ENCODE measurements at places on chromosomes 4 and X.

DNA sequence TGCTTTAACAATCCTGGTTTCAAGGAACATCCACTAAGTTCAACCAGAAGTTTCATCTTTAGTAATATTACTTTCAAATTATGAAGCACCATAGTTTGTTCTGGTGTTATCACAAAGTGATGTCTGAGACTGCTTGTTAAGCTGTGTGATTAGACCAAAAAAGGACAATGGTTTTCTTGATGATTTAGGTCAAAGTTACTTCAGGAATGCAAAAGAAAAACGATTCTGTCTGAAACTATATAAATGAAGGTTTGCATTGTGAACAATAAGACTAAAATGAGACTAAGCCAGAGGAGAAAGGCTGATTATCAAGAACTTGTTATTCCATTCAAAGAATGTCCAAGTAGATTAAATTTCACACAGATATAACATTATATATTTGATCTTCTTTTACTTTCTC is 122.4 kb upstream of the ETNPPL start:
- DNase-seq = no peak
- H3K27me3 ChIP-seq = no peaks in the 10 kb centered on the region
- no peak overlapping the region for H3K4me3 ChIP-seq
- no peaks in the 10 kb centered on the region for H3K4me1 ChIP-seq
- H3K36me3 ChIP-seq = no peaks in the 10 kb centered on the region
- H3K27ac ChIP-seq = no peak overlapping the region

DNA sequence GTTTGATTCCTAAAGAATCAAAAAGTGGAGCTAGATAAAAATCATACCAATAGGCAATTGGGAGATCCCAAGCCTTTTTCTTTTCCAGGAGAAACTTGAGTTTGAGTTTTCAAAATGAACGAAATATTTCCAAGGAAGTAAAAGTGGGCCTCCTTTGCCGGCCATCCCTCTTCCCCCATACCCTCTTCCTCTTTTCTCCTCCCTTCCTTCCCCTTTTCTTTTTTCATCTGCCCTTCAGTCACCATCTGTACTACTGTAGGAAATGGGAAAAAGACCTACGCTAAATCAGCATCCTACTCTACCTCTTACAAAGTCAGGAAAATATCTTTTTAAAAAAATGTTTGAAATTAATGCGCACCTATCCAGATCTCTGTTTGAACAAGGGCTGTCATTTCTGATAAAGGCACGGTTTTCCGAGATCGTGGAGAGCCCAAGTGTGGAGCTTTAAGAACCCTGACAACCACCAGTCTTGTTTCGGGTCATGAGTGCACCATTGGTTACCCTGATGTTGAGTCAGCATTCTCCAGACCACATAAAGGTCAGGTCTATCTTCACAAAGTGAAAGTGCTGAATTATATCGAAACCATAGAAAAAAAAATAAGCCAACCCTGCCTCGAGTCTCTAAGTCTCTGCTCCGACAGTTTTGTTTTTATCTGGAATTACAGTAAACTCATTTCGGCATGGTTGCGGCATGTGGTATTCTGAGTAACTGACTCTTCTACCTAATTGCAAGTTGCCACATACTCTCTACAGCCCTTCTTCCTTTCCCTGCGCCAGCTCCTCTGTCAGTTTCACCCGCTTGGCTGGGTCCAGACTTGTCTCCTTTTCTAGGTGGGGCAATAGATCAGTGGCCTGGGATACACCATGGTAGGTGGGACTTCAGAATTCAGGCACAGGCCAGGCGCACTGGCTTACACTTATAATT is 140.2 kb upstream of the KLF3 start:
- no peak overlapping the region for H3K27ac ChIP-seq
- no peaks in the 10 kb centered on the region for H3K27me3 ChIP-seq
- peak overlapping the region; percentile 43 for H3K4me3 ChIP-seq

DNA sequence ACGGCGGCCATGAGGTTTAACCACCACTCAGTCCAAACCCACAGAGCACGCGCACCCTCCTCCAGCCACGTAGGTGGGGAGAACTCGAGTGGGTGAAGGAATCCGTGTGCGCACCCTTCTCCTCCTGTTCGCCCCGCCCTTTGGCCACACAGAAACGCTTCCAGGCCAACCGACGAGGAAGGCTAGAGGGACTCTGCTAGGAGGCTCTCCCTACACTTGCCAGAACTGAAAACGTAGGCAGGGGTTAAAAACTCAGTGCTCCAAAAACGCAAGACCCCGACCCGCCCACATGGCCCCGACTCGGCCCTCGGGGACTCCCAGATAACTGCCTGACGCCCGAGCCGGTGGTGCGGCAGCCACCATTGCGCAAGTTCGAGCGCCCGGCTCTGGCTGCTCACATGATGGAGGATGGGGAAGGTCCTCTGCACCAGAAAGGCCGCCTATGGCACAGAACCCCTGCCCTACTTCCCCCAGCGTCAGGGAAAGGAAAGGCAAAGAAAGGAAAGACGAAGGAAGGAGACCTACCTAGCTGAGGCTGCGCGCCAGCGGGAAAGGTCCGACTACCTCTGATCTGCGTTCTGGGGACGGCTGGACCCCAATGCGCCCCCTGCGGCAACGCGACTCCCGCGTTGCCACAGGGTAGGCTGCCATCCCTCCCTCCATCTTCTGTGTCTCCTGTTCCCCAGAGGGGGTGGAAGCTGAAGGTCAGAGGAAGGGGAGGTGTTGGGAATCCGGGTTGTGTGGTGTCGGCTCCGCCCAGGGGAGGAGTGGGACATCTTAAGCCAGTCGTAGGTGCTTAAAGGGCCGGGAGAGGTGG is 201.9 kb upstream of the AGTR2 start:
- DNase-seq = no peak
- no peaks in the 10 kb centered on the region for H3K4me1 ChIP-seq
- no peaks in the 10 kb centered on the region for H3K36me3 ChIP-seq
- H3K27ac ChIP-seq = no peak overlapping the region

- H3K27ac ChIP-seq = no peak overlapping the region
- H3K4me1 ChIP-seq = peaks cover 7% of the 10 kb centered on the region
- peaks cover 3% of the 10 kb centered on the region for H3K27me3 ChIP-seq
- H3K4me3 ChIP-seq = no peak overlapping the region
These were observed 103.0 kb upstream of the MAML3 start for GRCh38 chr4:140256941-140257340.

- H3K27ac ChIP-seq = no peak overlapping the region
- no peak for DNase-seq
- peaks cover 10% of the 10 kb centered on the region for H3K4me1 ChIP-seq
- no peak overlapping the region for H3K4me3 ChIP-seq
- H3K27me3 ChIP-seq = peaks cover 22% of the 10 kb centered on the region
- no peaks in the 10 kb centered on the region for H3K36me3 ChIP-seq
These were observed 131.5 kb downstream of the AASDH start for GRCh38 chr4:56255820-56256219.

DNA sequence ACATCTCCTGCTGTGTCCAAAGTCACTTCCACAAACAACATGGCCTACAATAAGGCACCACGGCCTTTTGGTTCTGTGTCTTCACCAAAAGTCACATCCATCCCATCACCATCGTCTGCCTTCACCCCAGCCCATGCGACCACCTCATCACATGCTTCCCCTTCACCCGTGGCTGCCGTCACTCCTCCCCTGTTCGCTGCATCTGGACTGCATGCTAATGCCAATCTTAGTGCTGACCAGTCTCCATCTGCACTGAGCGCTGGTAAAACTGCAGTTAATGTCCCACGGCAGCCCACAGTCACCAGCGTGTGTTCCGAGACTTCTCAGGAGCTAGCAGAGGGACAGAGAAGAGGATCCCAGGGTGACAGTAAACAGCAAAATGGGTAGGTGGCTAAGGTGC is 123.9 kb downstream of the PDLIM5 start:
- no peak overlapping the region for H3K27ac ChIP-seq
- H3K36me3 ChIP-seq = no peaks in the 10 kb centered on the region
- no peaks in the 10 kb centered on the region for H3K27me3 ChIP-seq
- no peak for DNase-seq
- H3K4me1 ChIP-seq = no peaks in the 10 kb centered on the region

DNA sequence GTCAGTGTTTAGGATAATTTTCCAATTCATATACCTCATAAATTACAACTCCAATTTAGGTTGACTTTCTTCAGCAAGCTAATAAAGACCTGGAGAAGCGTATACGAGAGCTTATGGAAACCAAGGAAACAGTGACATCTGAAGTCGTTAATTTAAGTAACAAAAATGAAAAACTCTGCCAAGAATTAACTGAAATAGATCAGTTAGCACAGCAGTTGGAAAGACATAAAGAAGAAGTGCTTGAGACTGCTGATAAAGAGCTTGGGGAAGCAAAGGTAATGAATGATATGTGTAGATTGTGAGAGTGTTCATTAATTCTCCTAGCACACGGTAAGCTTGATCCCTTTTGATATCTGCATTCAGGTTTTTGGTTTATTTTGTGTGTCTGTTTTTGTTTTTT is 16.8 kb downstream of the CEP135 start:
- peaks cover 3% of the 10 kb centered on the region for H3K4me1 ChIP-seq
- H3K4me3 ChIP-seq = no peak overlapping the region
- no peak overlapping the region for H3K27ac ChIP-seq
- H3K36me3 ChIP-seq = peaks cover 76% of the 10 kb centered on the region
- DNase-seq = no peak

- H3K4me1 ChIP-seq = no peaks in the 10 kb centered on the region
- H3K36me3 ChIP-seq = no peaks in the 10 kb centered on the region
- DNase-seq = no peak
- no peaks in the 10 kb centered on the region for H3K27me3 ChIP-seq
- H3K4me3 ChIP-seq = no peak overlapping the region
These were observed 349.9 kb downstream of the FAM47B start for GRCh38 chrX:35292522-35292921.

DNA sequence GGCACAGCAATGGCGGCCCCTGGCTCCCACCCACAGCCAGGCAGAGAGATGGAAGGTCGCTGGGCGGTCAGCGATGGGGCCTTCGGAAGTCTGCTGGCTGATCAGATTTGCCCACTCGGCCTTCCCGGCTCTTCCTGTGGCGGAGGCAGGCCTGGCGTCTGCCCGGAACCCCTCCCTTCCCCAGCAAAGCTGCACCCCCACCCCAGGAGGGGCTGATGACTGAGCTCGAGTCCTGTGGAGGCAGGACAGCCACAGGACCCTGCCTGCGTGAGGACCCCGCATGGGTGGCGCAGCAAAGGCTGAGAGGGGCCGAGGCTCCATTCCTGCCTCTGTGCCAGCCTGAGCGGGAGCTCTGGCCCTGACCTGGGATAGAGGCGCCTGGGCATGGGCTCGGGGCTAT is 34.8 kb downstream of the TACC3 start:
- H3K27me3 ChIP-seq = no peaks in the 10 kb centered on the region
- DNase-seq = no peak
- no peaks in the 10 kb centered on the region for H3K36me3 ChIP-seq
- H3K4me3 ChIP-seq = no peak overlapping the region
- no peaks in the 10 kb centered on the region for H3K4me1 ChIP-seq
- H3K27ac ChIP-seq = no peak overlapping the region

DNA sequence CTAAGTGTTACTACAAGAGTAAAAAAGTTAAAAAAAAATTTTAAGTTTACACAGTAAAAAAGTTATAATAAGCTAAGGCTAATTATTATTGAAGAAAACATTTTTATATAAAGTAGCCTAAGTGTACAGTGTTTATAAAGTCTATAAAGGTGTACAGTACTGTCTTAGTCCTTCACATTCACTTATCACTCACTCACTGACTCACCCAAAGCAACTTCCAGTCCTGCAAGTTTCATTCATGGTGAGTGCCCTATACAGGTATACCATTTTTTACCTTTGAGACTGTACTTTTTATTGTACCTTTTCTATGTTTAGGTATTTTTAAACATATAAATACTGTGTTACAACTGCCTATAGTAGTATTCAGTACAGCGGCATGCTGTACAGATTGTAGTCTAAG is 74.2 kb downstream of the TMEM165 start:
- H3K4me3 ChIP-seq = no peak overlapping the region
- peaks cover 16% of the 10 kb centered on the region for H3K36me3 ChIP-seq
- no peak overlapping the region for H3K27ac ChIP-seq
- no peaks in the 10 kb centered on the region for H3K4me1 ChIP-seq

GRCh38 chr4:37675587-37676290 is 10.4 kb downstream of the RELL1 start:
- H3K4me1 ChIP-seq = peaks cover 78% of the 10 kb centered on the region
- H3K4me3 ChIP-seq = peak overlapping the region; percentile 79
- no peaks in the 10 kb centered on the region for H3K27me3 ChIP-seq
- DNase-seq = no peak
- peaks cover 6% of the 10 kb centered on the region for H3K36me3 ChIP-seq

GRCh38 chr4:83138946-83139345 is 24.4 kb upstream of the PLAC8 start:
- H3K4me3 ChIP-seq = peak overlapping the region; percentile 28
- no peaks in the 10 kb centered on the region for H3K27me3 ChIP-seq
- H3K36me3 ChIP-seq = peaks cover 6% of the 10 kb centered on the region
- peak overlapping the region; percentile 92 for H3K27ac ChIP-seq

DNA sequence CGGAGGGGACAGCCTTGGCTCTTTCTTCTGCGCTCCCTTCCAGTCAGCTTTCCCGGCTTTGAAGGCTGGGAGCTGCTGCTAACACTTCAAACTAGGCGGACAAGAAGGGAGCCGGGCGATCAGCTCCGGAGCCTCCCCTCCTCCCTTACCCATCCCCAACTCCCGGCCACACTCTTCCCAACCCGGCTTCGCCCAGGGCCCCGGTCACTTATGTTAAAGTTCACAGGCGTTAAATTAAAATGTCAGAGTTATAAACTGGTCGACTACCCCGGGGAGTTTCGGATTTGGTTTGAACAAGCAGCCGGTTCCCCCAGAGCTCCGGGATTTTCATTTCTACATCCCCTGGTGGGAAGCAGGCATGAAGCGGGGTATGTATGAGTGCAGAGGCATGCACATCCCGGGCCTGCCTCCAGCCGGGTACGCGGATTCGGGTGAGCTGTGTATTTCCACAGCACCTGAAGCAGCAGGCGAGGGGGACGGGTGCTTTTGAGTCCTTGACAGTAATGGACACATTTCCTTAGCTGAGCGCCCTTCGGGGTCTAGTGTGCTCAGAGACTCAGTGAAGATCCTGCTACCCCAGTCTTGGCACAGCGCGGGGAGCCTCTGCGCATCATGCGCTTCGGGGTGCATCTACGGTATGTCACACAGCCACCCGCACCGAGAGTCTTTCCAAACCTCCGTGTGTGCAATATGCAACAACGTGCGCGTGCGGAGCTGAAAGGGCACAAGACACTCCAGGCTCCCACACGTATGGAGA is 880 bp downstream of the UNC5C start:
- no peak overlapping the region for H3K27ac ChIP-seq
- peaks cover 25% of the 10 kb centered on the region for H3K4me1 ChIP-seq
- H3K27me3 ChIP-seq = peaks cover 46% of the 10 kb centered on the region
- H3K4me3 ChIP-seq = no peak overlapping the region
- no peak for DNase-seq

- H3K4me1 ChIP-seq = peaks cover 6% of the 10 kb centered on the region
- peaks cover 2% of the 10 kb centered on the region for H3K36me3 ChIP-seq
- no peaks in the 10 kb centered on the region for H3K27me3 ChIP-seq
- DNase-seq = no peak
- H3K4me3 ChIP-seq = no peak overlapping the region
- H3K27ac ChIP-seq = no peak overlapping the region
These were observed 306.7 kb upstream of the MAOA start for GRCh38 chrX:43349363-43349762.

DNA sequence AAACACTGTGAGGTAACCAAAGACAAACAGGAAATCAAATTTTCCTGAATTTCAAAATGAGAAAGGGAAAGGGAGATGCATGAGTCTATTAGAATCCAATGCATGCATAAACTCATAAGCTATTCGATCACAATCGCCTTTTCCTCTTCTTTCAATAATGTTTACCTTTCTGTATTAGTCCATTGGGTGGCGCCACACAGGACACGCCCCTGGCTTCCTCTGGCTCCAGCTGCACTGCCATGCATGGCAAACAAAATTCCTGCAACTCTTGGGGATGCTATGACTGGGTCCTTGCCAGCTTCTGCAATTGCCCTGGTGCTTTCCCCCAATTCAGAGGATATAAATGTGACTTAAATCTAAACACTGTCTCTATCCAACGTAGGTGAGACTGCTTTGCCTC is 424.5 kb upstream of the PCDH7 start:
- H3K27ac ChIP-seq = no peak overlapping the region
- DNase-seq = no peak
- H3K4me3 ChIP-seq = no peak overlapping the region
- no peaks in the 10 kb centered on the region for H3K4me1 ChIP-seq
- no peaks in the 10 kb centered on the region for H3K36me3 ChIP-seq
- H3K27me3 ChIP-seq = no peaks in the 10 kb centered on the region
